Left hindlimb (tissue), 1 donor: ENCODE measurements at places on chromosomes 2 and 18.

DNA sequence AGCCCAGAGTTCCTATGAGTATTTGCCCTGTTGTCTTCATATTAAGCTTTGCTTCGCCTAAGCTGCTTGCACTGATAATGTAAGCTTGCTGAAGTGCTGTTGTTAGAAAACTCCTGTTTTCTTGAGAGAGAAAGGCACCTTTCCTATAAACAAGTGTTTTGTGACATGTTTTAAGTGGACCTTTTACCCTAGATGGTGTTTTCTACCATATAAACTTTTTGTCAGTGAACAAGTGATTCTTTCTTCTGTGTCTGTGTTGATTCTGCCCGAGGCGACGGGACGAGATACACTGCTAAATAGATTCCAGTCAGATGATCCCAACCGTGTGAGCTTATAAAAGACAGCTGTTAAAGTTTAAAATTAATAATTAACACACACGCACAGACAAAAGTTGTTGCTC lies 24.1 kb downstream of the CABLES1 start:
- peak; percentile 18 for DNase-seq

- DNase-seq, result no peak
Observed at GRCh38 chr2:32910883-32911598, 35.7 kb upstream of the LTBP1 start.

DNA sequence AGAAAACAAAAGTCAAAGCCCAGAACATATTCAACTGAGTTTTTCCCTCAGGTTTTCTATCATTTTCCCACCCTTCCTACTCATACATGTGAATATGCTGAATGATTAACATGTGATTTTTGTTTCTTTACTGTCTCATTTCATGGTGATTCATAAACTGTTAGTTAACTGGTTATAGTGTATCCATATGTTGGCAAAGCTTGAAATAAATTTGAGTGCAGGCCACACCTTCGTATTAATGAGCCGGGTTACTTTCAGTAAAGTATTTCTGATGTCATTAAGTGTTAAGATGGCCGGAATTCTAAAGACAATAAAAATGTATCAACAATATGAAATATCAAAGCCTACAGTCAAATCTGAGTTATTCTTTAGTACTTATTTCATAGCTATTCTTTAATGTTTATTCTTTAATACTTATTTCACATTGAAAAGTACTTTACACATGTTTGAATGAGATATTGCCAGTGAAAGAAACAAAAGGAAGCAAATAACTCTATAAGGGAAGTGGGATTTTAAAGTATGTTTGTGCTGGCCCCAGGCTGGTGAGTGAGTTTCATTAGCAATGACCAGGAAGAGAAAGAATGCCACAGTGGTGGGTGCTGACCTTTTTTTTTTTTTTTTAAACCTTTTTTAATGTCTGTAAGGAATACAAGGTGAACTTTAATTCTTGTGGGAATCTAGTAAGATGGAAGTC lies 178.6 kb downstream of the NEDD4L start:
- no peak for DNase-seq

- DNase-seq, result no peak
Observed at GRCh38 chr18:10349561-10349960, 104.9 kb upstream of the APCDD1 start.

DNA sequence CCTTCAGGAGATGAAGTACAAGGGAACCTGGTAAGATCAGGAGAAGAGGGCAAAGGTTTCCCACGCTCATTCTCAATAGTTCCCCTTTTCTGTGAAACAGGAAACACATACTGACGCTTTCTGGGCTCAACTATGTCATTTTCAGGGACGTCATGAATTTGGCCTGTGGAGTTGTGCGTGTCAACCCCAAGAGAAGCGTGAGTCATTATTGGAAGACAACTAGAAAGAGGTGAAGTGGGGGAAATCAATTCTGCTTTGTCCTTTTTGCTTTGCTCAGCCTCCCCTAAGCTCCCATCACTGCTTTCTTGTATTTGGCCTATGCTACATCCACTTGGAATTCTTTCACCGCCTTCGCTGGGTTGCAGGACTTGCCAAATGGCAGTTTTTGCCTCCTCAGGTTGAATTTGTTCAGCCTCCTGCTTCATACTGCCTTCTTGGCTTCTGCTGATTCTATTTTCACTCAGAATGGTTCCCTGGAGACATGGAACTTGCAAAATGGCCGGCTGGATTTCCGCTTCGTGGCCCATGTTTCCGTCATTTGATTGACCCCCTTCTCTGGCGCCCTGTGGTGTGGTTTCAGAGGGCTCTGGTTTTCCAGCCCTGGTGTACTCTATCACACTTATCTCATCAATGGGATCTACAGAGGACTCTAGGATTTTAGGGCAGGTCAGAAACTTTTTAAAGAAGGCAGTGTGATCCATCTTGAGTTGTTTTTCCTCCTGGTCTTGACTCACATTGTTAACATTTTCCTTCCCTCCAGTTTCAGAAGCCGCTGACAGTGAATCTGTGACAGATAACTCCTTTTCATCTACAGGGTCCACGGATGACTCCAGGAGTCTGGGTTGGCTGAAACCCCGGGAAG lies 93.3 kb downstream of the ALPK2 start:
- DNase-seq, result peak; percentile 53

GRCh38 chr2:69565431-69565839 lies 78.1 kb downstream of the AAK1 start:
- peak; percentile 50 for DNase-seq

- DNase-seq, result no peak
Observed at GRCh38 chr18:56161566-56162260, 476.7 kb downstream of the TXNL1 start.

DNA sequence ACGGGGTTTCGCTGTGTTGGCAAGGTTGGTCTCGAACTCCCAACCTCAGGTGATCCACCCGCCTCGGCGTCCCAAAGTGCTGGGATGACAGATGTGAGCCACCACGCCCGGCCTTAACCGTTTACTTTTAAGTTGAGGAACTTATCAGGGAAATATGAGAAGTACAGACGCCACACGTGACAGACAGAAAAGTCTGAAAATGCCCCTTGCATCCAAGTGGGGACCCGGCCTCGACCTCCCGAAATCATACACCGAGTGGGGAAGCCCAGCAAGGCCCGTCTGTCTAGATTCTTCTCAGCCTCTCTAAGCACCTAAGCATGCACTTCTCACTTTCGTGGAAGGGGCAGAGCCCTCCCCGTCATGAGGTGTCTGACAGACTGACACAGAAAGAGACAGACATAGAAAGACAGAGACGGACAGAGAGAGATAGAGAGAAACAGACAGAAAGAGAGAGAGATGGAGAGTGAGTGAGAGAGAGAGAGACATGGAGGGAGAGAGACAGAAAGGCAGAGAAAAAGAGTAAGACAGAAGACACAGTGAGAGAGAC lies 107.3 kb upstream of the ANKRD30BL start:
- DNase-seq, result no peak

DNA sequence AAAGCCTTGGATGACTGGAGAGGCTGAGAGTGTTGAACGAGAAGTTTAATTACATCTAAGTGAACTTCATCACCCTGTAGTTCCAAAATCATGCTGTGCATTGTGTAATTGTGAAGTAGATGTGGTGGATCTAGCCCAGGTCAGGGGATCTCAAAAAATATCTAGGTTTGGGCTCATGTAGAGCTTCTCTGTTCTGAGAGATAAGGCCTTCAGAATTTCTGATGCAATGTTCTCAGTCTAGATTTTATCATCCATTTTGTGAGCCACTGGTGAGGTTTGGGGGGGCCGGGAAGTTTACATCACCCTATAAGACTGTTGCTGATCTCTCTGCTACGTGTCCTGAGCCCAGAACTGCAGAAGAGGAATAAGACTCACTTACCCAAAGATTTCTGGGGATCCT lies 719.4 kb downstream of the SOCS6 start:
- no peak for DNase-seq

GRCh38 chr2:185466915-185467314 lies 271.7 kb upstream of the FSIP2 start:
- DNase-seq, result no peak
